ELR (cell line): ENCODE measurements at places on chromosomes 2 and 18.

- DNase-seq, result no peak
Observed at GRCh38 chr2:95387358-95387757, 15.2 kb upstream of the FAHD2A start.

GRCh38 chr2:137838255-137839092 is 125.8 kb upstream of the HNMT start:
- DNase-seq, result peak; percentile 60

DNA sequence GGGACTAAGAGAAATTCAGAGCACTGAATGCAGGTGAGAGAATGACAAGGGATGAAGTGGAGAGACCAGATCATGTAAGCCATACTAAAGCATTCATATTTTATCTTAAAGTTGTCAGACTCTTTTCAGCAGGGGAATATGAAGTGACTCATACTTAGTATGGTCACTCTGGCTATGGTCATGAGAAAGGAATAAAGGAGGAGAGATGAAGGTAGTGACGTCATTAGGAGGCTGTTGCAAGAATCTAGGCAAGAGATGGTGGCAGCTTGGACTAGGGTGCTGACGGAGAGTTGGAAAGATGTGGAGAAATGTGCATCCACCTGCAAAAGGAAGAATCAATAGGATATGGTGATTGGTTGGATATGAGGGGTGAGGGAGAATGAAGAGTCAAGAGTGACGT is 203.2 kb upstream of the ACVR2A start:
- peak; percentile 24 for DNase-seq

DNA sequence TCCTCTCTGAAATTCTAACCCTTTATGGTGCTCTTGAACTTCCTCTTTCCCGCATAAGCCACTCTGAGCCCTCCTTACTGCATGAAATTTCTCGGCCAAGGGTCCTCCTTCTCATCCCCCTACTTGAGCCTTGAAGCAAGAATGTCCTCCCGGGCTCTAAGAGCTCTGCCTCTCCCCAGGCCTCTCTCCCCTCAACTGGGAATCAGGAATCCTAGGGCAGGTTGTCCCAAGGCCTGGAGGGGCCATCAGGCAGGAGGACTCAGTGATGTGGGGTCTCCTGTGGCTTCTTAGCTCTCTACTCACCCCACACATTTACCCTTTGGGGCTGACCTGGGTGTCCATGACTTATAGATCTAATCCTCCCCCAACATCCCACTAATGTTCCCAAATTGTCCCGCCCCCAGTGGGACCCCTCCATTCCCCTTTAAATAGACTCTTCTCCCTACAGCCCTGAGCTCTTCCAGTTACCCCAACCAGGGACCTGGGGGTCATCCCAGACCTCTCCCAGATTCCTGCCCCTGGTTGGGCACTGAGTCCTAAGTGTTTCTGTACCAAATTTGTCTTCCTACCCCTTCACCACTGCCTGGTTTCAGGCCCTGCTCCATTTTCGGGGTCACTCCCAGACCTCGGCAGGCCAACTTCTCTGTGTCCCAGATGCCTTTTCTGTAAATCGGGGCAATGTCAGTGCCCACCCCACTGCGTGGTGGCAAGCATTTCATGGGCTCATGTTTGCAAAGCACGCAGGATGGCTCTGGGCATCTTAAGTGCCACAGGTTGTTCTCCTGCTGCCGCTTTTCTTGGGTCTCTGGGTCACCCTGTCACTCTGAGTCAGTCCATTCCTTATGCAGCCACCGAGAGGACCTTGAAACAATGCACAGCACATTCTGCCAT is 171.2 kb downstream of the ASB1 start:
- DNase-seq, result no peak

DNA sequence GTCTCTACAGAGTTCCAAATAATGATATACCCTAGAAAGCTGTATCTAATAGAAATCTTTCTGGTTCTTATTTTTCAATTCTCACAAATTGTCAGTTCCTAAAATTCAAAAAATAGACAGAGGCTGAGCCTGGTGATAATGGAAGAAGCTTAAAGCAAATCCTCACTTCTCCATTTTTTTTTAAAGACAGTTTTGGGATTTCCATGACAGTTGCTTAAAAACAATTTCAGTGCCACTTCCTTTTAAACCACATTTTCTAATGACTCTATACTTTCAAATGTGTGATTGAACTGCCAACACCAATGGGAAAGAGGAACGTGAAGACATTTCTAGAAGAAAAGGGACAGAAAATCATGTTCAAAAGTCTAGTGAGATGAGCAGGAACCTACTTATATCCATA is 4.0 kb downstream of the GKN2 start:
- DNase-seq, result no peak

DNA sequence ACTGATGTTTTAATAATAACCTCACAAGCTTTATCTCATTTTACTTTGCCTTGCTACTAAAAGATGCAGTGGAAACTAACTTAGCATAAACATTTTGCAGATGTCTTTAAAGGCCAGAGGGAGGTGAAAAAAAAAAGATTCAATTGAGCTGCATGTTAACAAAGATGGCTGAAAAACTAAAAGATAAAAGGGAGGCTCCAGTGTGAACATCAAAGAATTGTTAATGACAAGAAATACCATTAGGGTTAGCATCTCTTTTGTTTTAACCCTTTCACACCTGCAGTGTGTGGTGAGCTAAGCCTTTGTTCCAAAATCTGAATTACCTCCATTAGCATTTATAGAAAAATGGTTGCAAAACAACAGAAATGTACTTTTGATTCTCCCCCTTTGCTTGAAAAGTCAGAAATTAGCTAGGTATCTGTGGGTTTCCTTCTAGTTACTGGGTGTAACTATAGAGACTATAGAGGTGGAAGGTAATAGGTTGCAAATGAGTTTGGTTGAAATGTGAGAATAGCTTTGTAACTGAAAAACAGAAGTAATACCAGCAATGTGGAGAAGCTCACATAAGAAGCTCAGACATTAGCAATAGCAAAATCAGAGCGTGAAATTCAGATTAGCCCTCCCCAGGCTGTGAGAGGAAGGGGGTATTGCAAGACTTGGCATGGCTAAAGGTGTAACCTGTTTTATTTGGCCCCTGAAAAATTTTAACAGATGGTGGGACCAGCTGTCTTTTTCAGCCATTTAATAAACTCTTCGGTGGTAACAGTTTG is 34.8 kb upstream of the SP5 start:
- no peak for DNase-seq

DNA sequence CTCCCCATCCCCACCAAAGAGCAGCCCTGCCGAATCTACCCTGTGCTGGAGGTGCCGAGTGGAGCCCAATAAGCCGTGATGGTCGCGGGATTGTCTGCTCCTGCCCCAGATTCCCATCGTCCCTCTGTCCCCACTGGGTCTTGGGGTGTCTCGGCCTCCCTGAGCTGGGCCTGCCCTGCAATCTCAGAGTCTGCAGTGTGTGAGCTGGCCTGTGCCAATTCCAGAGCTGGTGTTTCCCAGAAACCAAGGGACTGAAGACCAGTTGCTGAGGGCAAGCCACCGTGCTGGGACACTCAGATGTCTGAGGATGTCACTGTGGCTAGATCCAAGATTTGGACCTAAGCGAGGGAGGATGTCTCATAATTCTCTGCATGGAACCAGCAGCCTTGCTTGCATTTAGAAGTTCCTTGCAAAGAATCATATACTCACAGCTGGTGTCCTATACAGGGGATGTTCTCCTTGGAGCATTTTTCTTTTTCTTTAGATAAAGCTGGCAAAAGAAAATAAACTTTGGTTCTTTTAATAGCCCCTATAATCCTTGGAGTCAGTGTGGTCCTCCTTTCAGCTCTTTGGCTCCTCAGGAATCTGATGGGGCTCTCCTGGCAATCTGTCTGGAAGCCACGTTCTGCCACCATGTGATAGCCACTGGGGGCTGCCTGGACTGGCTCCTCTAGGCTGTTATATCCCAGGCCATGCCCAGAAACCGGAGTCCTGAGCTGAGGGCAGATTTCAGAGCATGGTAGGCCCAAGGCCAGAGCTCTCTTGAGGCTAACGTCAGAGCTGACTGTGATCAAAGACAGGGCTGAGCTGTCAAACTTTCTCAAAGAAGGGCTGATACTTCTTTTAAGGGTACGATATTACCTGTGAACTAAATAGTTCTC is 140.1 kb upstream of the HAAO start:
- DNase-seq, result no peak

GRCh38 chr18:73714466-73714865 is 433.2 kb downstream of the FBXO15 start:
- no peak for DNase-seq

DNA sequence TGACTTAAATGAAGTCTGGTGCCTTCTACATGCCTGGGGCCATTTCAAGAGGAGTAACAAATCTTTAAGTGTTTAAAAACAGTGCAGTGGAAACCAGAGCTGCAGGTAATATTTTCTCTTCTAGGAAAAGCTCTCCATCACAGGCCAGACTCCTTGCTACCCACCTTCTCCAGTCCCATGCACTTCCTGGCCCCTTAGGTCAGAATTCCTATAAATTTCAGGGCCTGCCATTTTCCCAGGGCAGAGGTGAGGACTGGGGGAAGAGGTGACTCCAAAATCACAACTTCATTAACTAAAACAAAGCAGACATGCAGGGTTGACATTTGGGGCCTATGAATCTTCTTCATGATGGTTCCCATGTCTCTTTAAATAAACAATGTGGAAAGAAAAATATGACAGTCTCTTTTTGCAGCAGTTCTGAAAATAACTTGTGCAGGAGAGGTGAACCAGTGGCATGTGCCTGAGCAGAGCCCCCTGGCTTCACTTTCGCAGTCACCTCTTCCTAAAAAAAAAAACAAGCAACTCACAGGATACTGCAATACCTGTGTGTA is 63.7 kb upstream of the TANC1 start:
- DNase-seq, result no peak

GRCh38 chr2:68925295-68925896 is 27.3 kb downstream of the GKN2 start:
- DNase-seq, result peak; percentile 70

- no peak for DNase-seq
Observed at GRCh38 chr2:223437788-223438187, 164.4 kb downstream of the SCG2 start.

GRCh38 chr18:55633032-55633431 is 45.0 kb upstream of the TCF4 start:
- DNase-seq, result no peak

GRCh38 chr2:64807417-64807816 is 153.7 kb upstream of the SERTAD2 start:
- peak; percentile 100 for DNase-seq

DNA sequence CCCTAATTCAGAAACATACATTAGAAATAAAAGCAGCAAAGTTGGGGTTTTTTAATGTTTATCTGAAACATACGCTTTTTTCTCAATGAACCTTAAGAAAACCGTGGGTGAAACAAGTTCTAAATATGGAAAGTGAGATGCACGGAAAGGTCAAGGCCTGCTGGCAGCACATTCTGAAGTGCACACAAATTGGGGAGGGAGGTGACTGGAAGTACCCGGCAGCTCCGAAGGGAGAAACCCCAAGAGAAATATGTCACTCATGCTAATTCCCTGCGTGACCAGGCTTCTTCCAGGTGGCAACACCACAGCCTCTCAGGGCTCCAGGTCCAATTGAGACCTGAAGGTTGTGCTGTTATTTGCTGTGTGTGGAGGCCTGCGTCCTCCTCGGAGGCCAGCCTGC is 45.5 kb downstream of the EIPR1 start:
- DNase-seq, result no peak

- no peak for DNase-seq
Observed at GRCh38 chr2:163373496-163373895, 362.3 kb downstream of the FIGN start.

DNA sequence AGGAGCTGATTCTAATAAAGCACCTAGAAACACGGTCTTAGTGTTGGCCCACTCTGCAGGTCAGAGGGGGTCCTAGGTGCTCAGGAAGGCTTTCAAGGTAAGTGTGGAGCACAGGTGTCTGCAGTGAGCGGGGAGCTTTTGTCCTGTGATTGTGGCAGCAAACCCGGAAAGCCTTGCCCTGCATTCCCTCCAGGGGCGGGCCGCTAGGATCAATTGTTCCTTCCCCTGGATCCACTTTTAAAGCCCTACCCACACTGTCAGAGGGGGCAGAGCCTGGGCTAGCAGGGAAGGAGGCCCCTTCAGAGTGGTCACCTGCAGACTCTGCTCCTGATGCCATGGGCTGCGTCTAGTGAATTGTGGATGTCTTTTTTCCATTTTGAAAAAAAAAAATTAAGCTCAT is 176.0 kb downstream of the CTIF start:
- DNase-seq, result no peak

GRCh38 chr18:8722946-8723820 is 17.8 kb downstream of the MTCL1 start:
- no peak for DNase-seq

DNA sequence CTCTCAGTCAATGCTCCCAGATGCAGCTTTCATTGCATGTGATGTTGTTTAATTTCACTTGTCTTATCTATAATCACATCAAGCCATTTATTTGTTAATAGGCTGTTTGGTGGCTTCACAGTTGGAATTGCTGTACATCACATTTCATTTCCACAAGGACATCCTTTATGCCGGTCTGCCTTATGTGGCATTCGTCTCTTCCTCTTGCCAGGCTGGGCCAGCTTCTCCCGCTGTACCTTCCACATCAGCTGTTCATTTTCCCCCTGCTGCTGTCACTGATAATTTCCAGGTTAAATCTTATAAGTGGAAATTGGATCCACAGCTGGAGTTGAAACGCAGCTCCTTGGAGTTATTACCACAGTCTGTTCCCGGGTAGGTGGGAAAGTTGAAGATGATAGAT is 110.6 kb downstream of the DPP10 start:
- no peak for DNase-seq

- peak; percentile 89 for DNase-seq
Observed at GRCh38 chr2:69946351-69947324, 14.8 kb downstream of the ASPRV1 start.

DNA sequence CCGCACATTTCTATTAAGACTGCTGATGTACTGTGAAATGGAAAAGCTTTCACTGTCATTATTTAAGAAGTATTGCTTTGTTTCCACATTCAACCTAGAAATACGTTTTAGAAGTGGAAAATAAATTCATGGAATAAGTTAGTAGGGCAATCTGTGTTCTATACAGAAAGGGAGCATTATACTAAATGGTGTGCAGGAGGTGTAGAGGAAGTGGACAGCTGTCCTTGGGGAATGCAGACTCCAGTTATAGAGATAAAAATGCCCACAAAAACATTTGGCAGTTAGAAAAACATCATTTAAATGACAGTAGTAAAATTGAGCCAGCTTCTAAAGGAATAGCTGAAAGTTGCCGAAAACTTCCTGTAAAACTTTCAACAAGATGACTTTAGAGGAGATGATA is 46.8 kb downstream of the PIK3C3 start:
- no peak for DNase-seq

DNA sequence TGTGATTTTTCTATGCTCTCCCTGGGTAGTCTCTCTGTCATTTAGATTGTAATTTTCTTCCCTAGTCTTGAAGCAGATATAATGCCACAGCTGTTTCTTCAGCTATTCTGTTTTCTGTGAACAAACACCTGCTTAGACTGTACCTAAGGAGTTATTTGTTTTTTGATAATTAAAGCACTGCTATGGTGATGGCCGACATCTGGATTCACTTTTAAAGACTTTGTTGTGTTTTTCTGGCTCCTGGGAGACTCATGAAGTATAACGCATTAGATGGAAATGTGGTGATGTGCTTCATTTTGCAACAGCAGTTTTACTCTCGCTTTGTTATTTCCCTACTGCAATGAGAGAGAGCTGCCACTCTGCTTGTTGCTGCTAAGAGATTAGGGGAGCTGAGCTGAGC is 15.7 kb upstream of the C2orf69 start:
- DNase-seq, result no peak
